ENCODE measurements at places on chromosomes 11 and 22. TPM values are rescaled to one million over a fixed set of nuclear protein-coding genes. Genes with fewer than 3 reads are reported as not detected.

GRCh38 chr11:541433-541885 is 4.1 kb downstream of the LRRC56 start:
- DNase-seq, result no peak

- no peak for DNase-seq
These were observed 124.5 kb downstream of the ST3GAL4 start for GRCh38 chr11:126480015-126480409.

DNA sequence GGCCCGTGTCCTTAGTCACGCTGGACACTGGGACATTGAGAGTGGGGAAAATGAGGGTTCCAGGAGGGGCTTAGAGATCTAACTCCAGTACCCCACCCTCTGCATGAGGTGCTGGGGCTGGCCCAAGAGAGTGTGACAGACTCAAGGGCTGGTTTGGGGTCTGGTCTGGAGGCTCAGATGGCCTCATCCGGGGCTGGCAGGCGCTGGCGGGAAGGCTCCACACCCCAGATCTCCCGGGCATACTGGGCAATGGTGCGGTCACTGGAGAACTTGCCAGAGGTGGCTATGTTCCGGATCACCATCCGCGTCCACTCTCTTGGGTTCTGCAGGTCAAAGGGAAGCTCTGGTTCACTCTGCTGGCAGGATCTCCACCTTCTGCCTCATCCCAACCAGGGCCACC is 2.5 kb upstream of the RASGRP2 start:
- DNase-seq, result no peak

DNA sequence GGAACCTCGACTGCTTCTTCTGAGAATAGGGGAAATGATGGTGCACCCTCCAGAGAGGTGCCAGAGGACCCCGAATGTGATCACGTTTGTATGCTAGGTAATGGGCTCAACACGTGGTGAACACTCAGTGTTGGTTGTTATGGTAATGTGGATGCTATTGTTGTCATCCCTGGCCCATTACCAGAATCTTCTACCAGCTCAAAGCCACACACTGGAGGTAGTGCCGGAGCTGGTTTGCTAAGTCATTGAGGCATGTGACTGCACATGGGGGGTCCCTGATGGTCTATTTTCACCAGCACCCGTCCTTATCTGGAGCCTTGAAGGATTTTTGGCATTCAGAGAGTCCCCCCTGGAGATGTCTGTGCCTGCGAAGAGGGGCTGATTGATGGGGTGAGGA is 119.1 kb upstream of the CD82 start:
- DNase-seq, result no peak

PHLDB1 gene
- 3.0 TPM for total RNA-seq

GGTLC3 gene
- not detected for total RNA-seq

CLCF1 gene
- total RNA-seq, result 1.5 TPM
